Foreskin fibroblast (primary cell): ENCODE measurements at places on chromosomes 13 and 19.

DNA sequence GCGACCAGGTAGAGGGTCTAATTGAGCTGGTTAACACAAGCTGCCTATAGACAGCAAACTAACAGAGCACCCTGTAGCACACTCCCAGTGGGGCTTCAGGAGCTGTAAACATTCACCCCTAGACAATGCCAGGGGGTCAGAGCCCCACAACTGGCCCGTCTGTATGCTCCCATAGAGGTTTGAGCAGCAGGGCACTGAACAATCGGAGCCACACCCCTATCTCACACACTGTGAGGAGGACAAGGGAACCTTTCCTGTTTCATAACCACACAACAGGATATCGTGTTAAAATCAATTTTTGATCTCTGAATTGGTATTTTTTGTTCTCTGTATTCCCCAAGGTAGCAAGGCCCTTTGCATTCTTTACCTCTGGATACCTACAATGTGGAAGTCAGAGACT, 266.1 kb downstream of the SPRY2 start:
- no peak for DNase-seq

DNA sequence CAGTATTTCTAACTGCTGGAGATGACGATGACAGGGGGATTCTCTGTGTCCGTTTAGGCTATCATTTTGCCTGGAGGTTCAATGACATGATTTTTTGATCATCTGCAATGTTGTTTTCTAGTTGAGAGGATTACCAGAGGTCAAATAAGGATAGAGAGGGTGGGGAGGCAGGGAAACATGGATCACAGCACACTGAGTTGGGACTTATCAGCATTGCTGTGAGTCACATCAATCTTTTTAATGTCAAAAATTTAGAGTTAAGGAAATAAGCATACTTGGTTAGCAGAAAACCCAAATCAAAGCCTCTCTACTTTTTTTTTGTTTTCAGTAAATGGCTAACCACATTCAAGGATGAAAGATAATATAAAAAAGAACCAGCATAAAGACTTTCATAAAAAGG, 43.0 kb upstream of the CSNK1A1L start:
- DNase-seq = no peak

DNA sequence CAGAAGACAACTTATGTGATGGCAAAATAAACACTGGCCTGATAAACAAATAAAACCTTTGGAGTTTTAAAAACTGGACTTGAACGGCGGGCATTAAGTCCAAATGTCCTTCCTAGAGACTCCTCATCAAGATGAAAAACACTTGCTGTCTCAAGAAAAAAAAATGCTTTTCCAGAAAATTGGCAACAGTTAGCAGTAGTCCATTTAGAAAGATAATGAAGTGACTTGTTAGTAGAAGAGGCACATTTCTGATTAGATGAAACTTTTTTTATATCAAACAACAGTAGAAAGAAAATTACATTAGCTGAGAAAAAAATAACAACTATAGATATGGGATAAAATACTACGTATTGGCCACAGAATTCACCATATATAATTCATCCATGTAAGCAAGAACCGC, 1750.7 kb upstream of the PCDH20 start:
- DNase-seq = no peak

DNA sequence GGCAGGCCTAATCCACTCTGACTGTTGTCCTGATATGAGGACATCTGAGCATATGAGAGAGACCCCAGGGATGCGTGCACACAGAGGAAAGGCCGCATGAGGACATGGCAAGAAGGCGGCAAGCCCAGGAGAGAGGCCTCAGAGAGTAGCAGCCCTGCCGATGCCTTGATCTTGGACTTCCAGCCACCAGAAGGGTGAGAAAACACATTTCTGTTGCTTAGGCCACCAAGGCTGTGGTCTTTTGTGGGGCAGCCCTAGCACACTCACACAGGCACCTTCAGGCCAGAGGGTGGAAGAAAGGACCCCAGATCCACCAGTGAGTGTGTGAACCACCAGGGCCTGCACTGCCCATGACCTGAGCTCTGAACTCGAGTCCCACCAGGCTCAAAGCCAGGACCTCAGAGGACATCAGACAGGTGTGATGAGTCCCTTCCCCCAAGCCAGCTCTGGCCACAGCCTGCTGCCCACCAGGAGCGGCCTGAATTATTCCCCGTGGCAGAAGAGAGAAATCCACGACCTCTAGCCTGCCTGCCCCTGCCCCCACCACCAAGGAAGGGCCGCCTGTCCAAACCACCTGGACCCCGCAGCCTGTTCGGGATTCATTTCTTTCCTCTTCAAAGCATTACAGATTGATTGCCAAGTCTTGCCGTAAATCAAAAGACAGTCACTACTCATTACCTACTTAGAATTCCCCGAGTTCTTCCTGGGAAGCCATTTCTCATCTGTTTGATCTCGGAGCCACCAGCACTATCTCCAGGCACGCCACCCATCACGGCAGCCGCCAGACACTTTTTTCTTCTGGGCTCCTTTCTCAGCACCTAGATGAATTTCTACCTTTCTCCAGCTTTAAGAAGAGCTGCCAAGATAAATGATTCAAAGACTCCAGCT, 72.2 kb downstream of the CEBPG start:
- DNase-seq = no peak

GRCh38 chr13:105365831-105366230, 1169.6 kb downstream of the EFNB2 start:
- peak; percentile 27 for DNase-seq

- DNase-seq = no peak
Observed at GRCh38 chr13:69648340-69649062, 459.1 kb upstream of the ATXN8OS start.

GRCh38 chr13:46745706-46746105, 51.3 kb downstream of the ESD start:
- DNase-seq = no peak

- peak; percentile 29 for DNase-seq
Observed at GRCh38 chr19:18733196-18733647, 49.7 kb downstream of the CRTC1 start.

DNA sequence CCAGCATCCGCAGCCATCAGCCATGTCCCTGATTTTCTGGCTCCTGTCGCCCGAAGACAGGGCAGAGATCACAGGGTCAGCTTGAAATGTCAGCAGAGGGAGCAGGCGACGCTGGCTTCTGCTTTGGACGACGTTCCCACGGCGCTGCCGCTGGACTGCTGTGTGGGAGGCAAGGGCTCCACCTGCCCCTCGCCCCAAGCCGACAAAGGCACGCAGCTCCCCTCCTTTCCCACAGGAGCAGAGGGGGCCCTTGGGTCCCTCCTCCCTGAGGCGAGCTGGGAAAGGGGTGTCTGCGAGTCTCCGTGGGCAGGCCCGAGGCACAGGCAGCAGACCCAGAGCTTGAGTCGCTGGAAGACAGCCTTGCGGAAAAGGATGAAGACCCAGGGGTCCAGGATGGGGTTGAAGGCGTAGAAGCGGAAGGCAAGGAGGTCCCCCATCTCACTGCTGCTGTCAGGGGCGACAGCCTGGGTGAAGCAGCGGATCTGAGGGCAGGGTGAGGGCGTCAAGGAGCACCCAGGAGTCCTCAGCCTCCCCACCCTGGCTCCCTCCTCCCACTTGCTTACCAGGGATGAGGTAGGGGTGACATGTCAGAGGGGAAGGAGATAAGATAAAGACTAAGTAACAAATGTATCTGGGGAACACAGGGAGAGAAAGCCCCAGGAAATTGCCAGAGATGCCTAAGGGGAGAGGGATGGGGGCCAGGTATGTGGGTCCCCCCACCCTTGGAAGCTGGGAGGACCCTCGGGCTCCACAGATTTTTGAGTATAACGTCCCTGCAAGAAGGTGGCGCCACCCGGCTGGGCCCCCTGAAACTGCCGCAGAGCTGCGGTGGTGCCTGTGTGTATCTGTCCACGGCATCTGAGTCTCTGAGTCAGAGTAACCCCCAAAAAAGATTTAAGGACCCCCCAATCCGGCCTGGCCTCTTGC, 3.4 kb downstream of the PTGIR start:
- DNase-seq = no peak

- peak; percentile 61 for DNase-seq
Observed at GRCh38 chr13:80558074-80558473, 217.1 kb upstream of the SPRY2 start.

DNA sequence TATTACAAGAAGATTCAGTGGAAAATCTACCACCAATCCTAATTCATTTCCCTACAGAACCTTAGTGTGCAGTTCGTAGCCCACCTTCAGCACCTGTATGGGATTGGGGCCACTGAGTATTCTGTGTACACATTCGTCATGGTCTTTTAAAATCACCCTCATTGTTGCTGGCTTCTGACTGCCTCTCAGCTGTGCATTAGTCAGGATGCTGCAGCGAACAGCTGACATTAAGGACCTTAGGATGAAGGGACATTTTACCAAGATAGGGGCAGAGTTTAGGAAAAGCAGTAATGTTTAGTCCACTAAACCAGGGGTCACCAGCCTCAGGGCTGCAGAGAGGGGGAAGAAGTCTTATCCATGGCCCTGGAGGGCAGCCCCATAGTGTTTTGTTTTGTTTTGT, 176.5 kb downstream of the COL4A1 start:
- no peak for DNase-seq

DNA sequence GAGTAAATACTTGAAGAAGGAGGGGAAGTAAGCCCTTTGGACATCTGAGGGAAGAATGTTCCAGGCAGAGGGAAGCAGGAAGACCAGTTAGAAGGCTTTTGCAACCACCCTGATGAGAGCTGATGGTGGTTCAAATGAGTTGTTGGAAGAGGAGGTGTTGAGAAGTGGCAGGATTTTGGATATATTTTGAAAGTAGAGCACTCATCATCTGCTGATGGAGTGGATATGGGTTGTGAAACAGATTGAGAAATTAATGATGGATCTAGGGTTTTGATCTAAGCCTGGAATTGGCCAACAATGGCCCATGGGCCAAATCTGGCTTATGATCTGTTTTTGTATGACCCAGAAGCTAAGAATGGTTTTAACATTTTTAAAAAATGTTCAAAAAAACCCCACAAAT, 230.7 kb downstream of the NDFIP2 start:
- peak; percentile 37 for DNase-seq

GRCh38 chr13:20945952-20946383, 43.4 kb upstream of the XPO4 start:
- DNase-seq = peak; percentile 33

DNA sequence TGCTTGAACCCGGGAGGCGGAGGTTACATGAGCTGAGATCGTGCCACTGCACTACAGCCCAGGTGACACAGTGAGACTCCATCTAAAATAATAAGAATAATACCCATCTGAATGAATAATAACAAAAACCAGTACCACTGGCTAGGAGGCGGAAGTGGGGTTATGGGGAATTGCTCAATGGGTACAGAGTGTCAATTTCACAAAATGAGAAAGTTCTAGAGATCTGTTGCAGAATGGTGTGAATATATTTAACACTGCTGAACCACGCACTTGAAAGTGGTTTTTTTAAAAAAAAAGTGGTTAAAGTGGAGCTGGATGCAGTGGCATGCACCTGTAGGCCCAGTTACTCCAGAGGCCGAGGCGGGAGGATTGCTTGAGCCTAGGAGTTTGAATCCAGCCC, 18.5 kb downstream of the KLF2 start:
- no peak for DNase-seq

GRCh38 chr19:6866741-6867151, 20.6 kb upstream of the ADGRE1 start:
- DNase-seq = no peak

- DNase-seq = peak; percentile 89
Observed at GRCh38 chr19:2494084-2494446, 18.1 kb downstream of the GADD45B start.

- DNase-seq = no peak
Observed at GRCh38 chr19:13926715-13927114, 11.5 kb downstream of the PODNL1 start.

GRCh38 chr19:8017808-8018207, 12.4 kb upstream of the ELAVL1 start:
- DNase-seq = no peak

GRCh38 chr13:75073786-75074185, 408.2 kb downstream of the TBC1D4 start:
- DNase-seq = no peak

DNA sequence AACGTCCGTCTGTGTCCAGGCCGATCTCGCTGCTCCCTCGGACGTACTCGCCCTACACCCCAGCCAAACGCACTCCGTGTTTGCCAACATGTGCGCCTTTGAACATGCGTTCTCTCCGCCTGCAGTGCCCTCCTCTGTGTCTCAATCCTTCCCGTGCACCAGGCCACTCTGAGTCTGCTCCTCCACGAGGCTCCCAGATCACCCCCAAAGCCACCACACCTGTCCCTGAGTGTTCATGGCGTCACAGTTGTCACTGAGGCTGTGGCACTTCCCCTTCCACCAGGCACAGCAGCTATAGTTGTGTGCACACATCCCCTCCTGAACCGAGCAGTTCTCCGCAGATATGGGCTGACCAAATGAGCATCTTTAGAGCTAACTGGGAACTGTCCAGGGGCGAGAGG, 35.6 kb downstream of the RASA3 start:
- DNase-seq = no peak

- no peak for DNase-seq
Observed at GRCh38 chr19:8478598-8478997, 23.8 kb downstream of the PRAM1 start.

GRCh38 chr19:32743021-32743420, 23.5 kb downstream of the TDRD12 start:
- DNase-seq = no peak

GRCh38 chr19:46361915-46362314, 15.0 kb downstream of the PPP5C start:
- DNase-seq = no peak

GRCh38 chr13:55517312-55517711, 1623.4 kb upstream of the PRR20A start:
- DNase-seq = no peak

DNA sequence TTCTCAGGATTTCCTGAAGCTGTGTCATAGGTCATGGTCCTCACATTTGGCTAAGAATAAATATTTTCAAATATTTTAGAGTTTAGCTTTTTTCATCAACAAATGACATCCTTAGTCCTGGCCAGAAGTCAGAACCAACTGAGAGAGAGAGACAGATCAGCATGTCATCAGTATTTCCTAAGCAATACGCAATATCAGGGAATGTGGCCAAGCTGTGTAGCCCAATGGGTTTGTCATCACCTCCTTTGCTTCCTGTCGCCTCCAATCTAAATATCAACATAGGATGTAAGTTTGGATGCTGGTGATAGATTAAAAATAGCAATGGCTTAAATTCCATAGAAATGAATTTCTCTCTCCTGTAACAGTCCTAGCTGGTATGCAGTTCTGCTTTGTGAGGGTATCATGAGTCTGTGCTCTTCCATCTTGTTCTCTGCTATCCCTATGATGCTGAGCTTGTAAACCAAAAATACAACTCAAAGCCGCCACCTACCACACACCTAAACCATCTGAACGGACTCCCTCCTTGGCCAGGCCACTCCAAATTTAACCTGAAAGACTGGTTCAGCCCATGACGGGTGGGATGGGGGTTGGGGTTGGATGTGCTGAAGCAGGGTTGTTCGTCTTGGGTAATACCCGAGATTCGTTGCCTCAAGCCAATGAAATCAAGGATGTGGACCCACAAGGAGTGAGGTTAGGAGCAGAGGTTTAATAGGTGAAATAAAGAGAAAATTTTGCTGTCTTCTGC, 10.0 kb upstream of the IGSF23 start:
- peak; percentile 93 for DNase-seq

- DNase-seq = peak; percentile 31
Observed at GRCh38 chr13:104006625-104007075, 940.4 kb upstream of the SLC10A2 start.
